Activated T-cell treated with anti-CD3 and anti-CD28 coated beads for 4 hours (primary cell): ENCODE measurements at places on chromosomes 2 and 18.
A peak's percentile ranks its signal among the peaks of the same experiment; 100 is the strongest.

GRCh38 chr18:48983793-48984437 is 33.1 kb upstream of the SMAD7 start:
- DNase-seq = no peak

GRCh38 chr2:202135091-202135874 is 62.2 kb downstream of the KIAA2012 start:
- DNase-seq = no peak

- DNase-seq = no peak
These were observed 50.2 kb upstream of the MRPL33 start for GRCh38 chr2:27721335-27721734.

- peak; percentile 97 for DNase-seq
These were observed 3.4 kb upstream of the DUSP2 start for GRCh38 chr2:96148410-96149217.

GRCh38 chr2:217993817-217994463 is 8.9 kb downstream of the TNS1 start:
- DNase-seq = peak; percentile 31

DNA sequence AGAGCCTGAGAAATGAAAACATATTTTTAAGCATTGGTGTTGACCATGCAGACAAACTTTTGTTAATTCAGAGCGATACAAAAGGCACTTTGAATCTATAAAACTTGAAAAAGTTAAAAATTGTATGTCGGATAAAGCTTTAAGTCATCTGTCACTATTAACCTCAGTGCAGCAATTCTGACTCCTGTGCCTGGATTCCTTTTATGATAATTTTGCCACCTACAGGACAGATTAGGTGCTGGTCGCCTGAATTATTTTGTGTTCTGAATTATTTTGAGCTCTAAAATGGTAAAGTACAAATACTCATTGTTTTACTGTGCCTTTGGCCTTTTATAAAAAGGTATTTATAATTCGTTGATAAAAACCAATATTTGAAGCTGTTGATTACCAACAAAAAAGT is 19.4 kb upstream of the RNF138 start:
- DNase-seq = no peak

DNA sequence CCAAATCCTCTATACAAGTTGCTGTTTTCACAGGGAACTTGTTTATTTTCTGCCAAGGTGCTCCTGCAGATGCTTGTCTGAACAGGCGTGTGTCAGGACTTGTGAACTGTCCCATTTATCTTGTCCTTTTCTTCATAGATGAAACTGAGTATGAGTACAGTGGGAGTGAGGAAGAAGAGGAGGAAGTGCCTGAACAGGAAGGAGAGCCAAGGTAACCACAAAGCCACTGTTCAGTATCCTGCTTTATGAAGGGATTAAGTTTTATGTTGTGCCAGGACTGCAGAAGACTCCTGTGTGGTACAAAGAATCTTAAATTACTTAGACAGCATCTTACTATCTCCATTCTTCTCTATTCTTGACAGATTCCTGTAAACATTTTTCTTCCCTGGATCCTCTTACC is 145.0 kb downstream of the MAP4K4 start:
- no peak for DNase-seq

GRCh38 chr18:46148810-46149209 is 44.6 kb downstream of the HAUS1 start:
- DNase-seq = peak; percentile 25

- DNase-seq = no peak
These were observed 7.7 kb downstream of the RNF149 start for GRCh38 chr2:101300836-101301235.

DNA sequence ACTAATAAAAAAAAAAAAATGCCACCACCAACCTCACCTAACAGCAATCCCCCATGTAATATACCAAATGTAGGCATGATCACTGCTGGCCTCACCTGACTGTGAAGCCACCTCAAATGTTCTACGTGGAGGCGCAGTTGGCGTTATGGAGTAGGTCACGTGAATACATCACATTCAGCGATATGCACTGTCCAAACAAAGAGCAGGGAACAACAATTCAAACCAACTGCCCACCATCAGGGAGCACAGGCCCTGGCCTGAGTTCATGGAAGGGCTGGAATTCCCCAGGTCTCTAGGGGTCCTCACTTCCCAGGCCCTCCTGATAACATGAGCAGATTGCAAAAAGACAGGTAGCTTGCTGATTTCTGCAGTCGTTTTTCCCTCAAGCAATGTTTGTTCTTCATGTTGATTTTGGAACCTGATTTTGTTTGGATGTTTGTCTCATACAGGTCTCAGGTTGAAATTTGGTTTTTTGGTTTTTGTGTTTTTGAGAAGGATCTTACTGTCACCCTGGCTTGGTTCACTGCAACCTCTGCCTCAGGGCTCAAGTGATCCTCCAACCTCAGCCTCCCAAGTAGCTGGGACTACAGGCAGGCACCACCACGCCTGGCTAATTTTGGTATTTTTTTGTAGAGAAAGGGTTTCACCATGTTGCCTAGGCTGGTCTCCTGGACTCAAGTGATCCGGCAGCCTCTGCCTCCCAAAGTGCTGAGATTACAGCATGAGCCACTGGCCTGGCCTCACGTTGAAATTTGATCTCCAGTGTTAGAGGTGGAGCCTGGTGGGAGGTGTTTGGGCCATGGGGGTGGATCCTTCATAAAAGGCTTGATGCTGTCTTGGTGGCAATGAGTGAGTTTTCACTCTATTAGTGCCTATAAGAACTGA is 15.5 kb downstream of the TBC1D8 start:
- no peak for DNase-seq

DNA sequence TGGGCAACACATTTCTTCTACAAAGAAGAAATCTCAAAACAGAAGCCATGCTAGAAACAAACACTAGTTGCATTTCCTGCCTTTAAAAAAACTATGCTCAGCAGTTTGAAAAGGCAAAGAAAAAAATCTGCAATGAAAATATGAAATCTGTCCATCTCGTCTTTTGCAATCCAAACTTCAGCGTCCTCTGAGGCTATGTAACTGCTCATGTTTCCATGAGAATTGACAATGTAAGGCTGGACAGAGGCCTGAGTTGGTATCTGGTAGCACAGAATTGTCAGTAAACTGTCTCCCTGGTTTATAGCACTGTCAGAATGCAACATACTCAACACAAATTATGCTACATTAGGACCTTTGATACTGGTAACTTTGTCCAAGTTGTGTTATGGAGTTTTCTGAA is 429.9 kb downstream of the ARHGAP15 start:
- no peak for DNase-seq

DNA sequence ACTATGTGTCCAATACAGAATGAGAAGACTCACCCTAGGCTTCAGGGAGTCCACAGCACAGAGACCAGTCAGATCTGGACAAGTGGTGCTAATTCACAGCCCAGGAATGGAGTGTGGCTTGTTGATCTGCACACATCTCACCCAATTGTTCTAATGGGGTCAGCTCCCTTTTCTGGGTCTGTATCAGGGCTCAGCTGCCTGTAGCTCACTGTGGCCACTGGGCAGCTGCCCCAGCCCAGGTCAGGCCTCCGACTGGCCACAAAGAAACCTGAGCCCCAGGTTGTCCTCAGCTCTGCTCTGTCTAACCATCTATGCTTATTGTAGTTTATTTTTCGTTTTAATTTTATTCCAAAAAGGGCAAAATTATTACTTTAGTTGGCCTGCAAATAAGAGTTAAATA is 202.3 kb upstream of the RAB6C start:
- no peak for DNase-seq

- DNase-seq = no peak
These were observed 134.3 kb downstream of the TDRD15 start for GRCh38 chr2:21258082-21258481.

GRCh38 chr2:117858336-117858735 is 43.8 kb downstream of the DDX18 start:
- DNase-seq = no peak

GRCh38 chr2:230738924-230739323 is 26.3 kb downstream of the CAB39 start:
- DNase-seq = no peak

- no peak for DNase-seq
These were observed 185.1 kb downstream of the SCG2 start for GRCh38 chr2:223416815-223417610.

DNA sequence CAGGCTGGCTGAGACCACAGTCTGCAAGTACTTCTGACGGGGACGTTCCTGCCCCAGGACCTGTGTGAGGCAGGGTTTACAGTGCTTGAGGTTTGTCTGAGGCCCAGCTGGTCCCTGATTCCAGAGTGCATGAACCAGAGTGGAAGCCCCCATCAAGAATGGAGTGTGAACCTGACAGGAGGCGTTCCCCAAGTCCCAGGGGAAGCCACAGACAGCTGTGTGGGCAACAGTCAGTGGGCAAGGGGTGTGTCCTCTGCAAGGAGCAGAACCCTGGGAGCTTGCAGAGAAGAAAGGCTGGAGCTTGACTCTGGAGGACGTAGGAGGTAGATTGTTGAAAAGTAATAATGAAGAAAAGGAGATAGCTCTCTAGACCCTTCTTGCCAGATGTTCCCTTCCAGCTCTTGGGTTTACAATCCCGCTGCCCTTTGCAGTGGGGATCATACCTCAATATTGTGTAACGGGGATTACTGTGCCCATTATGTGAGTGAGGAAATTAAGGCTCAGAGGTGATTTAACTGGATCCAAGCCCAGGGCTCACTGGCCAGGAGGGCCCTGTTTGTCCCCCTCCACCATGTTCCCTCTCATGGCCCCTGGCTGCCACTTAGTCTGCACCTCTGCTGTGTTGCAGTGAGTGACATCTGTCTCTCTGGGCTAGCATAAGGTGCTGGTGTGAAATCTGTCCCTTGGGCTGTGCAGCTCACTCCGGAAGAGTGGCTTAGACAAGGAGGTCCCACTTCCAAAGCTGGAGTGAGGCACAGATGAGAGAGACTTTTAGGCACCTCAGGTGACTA is 6.2 kb downstream of the DBI start:
- no peak for DNase-seq

- DNase-seq = no peak
These were observed 78.5 kb downstream of the PRKCE start for GRCh38 chr2:45729753-45730512.

GRCh38 chr2:224359569-224359968 is 42.3 kb downstream of the FAM124B start:
- DNase-seq = no peak

- DNase-seq = no peak
These were observed 45.6 kb upstream of the ITGAV start for GRCh38 chr2:186544255-186544675.

DNA sequence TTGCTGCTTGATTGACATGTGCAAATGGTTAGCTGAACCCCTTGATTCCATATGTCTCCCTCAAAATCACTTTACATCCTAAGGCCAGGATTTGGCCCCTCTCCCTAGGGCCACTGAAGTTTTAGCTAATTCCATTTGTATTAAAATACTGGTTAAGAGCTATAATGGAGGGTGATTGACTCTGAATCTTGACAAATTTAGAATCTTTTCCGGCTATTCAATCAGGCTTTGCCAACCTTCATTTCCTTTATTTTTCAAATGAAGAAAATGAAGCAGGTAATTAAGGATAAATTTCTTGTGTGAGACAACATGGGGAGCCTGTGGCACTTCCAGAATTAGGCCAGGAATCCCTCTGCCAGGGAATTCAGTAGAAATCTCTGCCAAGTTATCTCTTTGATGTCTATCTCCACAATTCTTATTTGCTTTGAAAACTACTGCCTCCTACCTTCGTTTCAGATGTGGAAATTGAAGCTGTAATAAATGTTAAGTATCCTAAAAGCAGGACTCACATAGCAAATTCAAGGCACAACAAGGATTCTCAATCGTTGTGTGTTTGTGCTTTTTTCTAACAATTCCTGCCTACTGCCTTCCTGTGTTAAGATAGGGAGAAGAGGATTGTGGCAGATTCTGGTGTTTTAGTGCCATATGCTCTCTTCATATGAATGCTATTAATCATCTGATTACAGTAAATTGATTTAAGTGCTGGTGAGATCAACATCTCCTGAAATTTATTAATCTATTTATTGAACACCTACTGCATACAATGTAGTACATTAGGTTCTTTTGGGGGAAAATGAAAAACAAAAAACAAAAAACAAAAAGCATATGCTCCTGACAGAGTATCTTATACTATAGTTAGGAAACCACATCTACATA is 47.8 kb upstream of the MAP4K3 start:
- DNase-seq = no peak

DNA sequence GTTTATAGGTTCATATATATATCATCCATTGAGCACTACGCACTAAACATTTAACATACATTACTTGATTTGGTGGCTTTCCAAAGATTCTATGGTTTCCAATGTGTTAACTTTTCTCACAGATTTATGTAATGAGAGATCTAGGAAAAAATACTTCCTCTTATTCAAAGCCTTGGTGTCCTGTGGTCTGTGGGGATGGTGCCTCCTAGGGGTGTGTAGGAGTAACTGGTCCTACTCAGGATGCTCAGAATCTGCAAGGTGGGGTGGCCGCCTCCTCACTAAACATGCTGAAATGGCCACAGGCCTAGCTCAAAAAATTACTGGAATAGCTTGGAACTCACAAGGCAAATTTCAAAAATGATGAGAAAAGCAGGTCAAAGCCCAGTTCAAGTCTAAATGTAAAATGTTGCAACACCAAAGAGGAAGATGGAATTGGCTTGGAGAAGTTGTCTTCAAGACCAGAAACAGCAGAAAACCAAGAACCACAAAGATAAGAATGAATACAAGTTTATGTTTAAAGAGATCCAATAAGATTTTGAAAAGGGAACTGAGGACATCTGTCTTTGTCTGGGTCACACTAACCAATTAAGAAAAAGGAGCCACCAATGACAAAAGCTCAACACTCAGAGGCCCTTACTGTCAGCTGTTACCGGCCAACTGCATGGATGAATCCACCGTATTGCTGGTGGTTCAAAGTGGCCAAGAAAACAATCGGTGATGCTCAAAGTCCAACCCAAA is 11.5 kb downstream of the GPR55 start:
- DNase-seq = no peak

GRCh38 chr2:207472343-207473048 is 57.3 kb upstream of the CREB1 start:
- DNase-seq = no peak

DNA sequence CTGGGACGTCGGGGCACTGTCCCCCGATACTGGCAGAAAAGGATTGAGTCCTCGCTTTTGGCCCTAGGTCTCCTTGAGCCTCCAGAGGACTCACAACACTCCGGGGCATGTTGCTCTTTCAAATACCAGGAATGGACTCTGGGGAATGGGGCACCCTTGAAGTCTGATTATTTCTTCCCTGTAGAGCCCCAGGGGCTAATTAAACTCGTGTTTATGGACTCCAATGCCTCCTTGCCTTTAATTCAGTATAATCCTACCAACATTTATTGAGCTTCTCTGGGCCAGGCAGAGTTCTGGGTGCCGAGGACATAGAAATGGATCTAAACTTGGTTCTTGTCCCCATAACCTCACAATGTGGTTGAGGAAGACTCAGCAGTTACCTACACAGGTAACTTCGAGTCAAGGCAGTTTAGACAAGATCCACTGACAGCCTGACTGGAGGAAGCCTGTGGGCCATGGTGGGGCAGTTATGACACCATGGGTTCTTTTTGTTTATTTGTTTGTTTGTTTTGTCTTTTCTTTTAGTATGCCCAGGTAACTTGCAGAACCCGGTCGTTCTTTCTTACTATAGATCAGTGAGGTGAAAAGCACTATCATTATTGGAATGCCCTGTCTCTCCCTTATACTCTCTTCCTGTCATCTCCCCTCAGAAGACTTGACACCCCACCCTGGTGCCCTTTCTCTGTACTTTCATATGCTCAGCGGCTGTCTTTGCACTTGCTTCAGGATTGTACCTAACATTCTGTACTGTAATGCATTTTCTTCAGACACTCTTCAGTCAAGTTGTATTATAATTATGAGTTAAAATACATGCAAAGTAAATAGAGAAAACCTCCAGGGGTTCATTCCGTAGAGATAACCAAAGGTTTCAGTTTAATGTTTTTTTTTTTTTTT is 3.2 kb downstream of the CFLAR start:
- no peak for DNase-seq
